Fibroblast of skin of right biceps (primary cell): ENCODE measurements at places on chromosomes 13 and 19.

DNA sequence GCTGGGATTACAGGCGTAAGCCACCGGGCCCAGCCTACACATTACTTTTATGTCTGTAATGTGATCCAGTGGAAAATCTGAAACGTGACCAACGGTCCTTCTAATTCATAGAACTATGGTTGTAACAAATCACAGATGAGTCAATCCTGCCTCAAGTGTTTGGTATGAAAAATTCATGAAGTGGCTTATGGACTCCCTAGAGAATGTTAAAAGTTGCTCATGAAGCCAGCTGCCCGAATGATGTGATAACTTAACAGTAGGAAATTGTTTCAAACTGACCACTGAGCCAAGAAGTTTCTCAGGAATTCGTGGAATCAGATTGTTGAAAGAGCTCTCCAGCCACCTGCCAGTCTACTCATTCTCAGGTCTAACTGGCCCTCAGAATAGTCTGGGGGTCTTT lies 59.4 kb upstream of the FARP1 start:
- DNase-seq, result peak; percentile 97

- peak; percentile 82 for DNase-seq
Measured at GRCh38 chr13:37648609-37649008, 50.0 kb upstream of the POSTN start.

DNA sequence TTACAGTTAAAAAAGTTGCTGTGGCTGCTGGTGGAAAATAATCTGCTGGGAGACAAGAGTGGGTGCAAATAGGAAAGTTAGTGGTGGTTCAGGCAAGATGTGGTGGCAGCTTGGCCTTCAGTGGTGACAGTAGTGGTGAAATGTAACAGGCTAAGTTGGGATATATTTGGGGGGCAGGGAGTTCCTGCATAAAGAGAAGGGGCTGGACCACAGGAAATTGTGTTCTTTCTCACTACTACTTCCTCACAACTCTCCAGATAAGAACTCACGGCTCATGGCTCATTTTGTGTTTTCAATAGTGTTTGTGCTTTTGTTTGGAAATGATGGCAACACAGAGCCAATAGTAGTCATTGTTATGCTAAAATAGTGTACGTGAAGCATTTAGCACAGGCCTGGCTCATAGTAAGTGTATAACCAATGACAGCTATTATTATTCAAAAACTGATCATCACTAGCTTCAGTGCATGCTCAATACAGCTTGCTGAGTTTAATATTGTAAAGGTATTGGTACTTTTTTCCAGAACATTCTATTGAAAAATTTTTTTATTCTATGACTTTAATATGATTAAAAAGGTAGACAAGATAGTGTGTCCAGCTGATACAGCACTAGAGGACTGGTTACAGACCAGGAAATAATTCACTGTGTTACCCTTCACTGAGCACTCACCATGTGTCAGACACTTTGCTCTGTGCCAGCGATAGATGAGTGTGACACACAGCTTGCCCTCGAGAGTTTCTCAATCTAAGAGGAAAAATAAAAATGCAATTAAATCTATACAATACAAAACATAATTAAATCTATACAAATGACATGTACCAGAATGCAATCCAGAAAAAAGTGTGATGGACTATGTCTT lies 209.8 kb downstream of the POU4F1 start:
- DNase-seq, result no peak

DNA sequence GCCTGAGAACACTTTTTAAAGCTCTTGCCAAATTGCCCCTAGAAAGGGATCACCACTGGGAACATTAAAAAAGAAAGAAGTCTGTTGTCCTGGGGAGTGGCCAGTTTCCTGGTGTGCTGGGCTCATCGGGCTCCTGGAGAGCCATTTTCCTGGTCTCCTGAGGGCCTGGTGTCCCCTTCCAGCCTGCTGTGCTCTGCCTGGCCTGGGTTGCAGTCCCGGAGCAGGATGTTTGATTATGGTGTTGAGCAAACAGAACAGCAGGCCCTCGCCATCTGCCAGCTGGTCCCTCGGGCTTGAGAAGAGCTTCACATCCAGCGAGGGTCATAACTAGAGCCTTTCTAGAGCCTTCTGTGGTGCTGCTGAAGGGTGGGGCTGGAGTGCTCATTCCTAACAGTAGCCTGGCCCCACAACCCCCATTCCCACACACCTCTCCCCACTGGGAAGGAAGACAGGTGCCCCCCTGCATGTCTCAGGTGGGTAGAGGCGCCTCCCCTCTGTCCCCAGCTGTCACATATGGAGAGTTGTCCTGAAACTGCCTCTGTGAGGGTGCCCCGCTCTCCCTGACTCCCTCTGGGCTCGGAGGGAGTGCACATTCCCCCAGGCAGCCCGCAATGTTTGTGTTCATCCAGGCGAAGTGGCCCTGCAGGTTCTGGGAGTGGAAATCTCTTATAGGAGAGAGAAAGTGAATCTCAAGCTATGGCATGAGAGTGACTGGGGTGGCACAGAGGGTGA lies 151.1 kb downstream of the SIPA1L3 start:
- no peak for DNase-seq

DNA sequence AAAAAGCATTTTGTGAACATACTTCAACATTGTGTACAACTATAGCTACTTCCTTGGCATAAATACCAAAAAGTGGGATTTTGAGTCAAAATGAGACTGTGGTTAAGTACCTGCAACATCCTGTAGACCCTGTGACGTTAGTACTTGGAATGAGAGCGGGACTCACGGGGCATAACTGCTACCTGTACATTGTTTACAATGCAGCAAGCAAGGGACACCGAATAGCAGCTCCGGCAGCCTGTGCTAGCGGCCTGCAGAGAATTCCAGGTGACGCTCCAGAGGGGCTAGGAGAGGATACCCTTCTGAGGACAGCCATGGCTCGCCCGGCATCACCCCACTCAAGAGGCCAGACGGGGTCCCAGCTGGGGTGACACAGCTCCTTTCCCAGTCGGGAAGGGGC lies 824 bp upstream of the ZNF331 start:
- no peak for DNase-seq

GRCh38 chr13:68927387-68928026 lies 1180.1 kb upstream of the ATXN8OS start:
- peak; percentile 5 for DNase-seq

- DNase-seq, result no peak
Measured at GRCh38 chr19:5130371-5131030, 161.6 kb downstream of the KDM4B start.

DNA sequence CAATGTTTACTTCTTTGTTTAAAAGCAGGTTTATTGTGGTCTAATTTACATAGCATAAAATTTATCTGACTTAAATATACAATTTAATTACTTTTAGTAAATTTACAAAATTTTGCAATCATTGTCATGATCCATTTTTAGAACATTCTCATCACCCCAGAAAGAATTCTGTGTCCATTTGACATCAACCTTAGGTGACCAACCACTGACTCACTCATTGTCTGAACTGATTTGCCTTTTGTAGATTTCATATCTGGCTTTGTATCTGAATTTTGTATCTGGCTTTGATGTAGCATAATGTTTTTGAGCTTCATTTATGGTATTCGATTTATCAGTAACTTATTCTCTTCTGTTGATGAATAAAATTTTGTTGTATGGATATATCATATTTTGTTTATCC lies 40.4 kb downstream of the EDNRB start:
- DNase-seq, result peak; percentile 3

- no peak for DNase-seq
Measured at GRCh38 chr19:2711875-2712205, 9.3 kb downstream of the DIRAS1 start.

GRCh38 chr13:80436571-80437169 lies 95.7 kb upstream of the SPRY2 start:
- peak; percentile 54 for DNase-seq

GRCh38 chr19:42111811-42112210 lies 20.4 kb downstream of the POU2F2 start:
- DNase-seq, result peak; percentile 84

DNA sequence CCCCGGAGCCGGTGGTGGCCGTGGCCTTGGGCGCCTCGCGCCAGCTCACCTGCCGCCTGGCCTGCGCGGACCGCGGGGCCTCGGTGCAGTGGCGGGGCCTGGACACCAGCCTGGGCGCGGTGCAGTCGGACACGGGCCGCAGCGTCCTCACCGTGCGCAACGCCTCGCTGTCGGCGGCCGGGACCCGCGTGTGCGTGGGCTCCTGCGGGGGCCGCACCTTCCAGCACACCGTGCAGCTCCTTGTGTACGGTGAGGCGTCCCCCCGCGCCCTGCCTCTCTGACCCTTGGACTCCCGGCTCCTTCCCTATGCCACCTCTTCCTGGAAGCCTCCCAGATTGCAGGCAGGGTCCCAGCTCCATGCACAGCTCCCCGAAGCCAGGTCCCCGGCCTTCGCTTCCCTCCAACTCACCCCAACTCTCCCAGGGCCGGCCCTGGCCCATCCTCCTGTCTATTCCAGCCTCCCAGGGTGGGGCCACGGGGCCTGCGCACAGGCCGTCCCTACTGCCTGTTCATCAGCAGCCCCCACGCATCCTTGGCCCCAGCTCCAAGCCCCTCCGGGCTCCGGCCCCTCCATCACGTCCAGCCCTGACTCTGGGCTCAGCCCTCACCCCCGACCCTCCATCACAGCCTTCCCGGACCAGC lies 1.7 kb downstream of the MADCAM1 start:
- no peak for DNase-seq

- DNase-seq, result peak; percentile 97
Measured at GRCh38 chr19:38665950-38666662, 18.7 kb downstream of the ACTN4 start.

GRCh38 chr19:52946322-52947310 lies 16.1 kb downstream of the ZNF816 start:
- no peak for DNase-seq

GRCh38 chr13:74661851-74662250 lies 527.6 kb upstream of the KLF12 start:
- peak; percentile 60 for DNase-seq

DNA sequence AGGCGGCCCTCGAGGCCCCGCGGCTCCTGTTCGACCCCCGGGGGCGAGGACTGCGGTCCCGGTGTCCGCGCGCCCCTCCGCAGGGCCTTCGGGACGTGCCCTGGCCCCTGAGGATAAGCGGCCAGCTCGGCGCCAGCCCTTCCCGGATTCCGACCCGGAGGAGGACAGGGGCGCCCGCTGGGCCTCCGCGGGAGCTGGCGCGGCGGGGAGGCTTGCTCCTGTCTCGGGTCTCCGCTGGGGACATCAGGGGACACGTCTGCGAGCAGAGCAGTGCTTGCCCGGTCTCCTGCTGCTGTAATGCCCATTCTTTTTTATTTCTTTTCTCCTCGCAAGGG lies 829 bp downstream of the B3GLCT start:
- no peak for DNase-seq

DNA sequence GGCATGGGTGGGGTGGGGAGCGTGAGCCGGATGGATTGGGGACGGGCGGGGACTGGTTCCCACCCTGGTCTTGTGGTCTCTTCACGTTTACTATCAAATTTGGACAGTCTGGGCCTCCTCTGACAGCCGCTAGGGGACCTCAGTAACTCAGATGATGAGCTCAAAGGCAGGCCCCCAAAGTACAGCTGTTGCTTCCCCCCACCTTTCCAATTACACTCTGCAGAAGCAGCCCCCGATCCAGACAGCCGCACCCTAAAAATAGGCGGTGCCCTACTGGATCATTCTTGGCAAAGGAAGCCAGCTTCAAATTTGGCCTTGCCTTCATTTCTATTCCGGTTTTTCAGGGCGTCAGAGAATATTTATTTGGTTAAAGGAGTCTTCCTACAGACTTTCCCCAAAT lies 1.9 kb upstream of the FOXO1 start:
- no peak for DNase-seq

DNA sequence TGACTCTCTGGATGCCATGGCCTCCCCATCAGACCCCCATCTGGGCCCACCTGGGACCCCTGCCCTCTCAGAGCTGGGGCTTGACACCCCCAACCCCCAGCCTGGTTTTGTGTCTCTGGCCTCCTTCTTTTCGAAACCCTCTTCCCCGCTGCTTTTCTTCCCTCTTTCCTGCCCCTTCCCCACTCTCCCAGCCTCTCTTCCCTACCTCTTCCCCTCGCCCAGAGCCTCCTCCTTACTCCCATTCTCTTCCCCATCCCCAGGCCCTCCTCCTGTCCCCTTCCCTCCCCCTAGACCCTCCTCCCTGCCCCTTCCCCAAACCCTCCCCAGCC lies 2.1 kb downstream of the TNFSF9 start:
- no peak for DNase-seq

DNA sequence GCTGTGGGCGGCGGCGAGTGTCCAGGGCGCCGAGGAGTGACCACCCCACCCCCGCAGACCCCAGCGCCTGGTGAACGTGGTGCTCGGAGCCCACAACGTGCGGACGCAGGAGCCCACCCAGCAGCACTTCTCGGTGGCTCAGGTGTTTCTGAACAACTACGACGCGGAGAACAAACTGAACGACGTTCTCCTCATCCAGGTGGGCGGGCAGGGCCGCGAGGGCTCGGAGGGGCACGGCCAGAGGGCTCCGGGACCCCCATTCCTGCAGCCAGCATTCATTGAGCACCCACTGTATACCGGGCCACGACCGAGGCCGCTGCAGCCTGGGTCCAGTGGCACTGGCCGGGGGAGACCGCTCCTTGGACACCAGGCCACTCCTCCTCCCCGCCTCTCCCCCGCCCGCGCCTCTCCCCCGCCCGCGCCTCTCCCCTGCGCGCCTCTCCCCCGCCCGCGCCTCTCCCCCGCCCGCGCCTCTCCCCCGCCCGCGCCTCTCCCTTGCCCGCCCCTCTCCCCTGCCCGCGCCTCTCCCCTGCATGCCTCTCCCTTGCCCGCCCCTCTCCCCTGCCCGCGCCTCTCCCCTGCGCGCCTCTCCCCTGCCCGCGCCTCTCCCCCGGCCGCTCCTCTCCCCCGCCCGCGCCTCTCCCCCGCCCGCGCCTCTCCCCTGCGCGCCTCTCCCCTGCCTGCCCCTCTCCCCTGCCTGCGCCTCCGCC lies 3.2 kb downstream of the PRTN3 start:
- no peak for DNase-seq

DNA sequence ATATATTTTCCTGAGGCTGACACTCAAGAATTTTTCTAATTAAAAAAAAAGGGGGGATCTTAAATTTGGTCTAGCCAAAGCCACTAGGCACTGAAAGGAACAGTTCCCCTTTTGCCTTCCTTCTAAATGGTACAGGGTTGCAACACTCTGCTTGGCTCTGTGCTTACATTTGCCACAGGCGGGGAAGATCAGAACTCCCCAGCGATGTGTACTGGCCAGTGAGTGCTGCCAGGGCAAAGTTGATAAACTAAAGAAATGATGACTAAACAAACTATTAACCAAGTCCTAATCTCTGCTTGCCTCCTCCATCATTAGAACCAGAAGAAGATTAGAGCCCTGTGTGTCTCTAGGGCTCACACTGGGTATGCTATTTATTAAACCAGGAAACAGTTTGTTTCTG lies 75.3 kb upstream of the SCEL start:
- no peak for DNase-seq

DNA sequence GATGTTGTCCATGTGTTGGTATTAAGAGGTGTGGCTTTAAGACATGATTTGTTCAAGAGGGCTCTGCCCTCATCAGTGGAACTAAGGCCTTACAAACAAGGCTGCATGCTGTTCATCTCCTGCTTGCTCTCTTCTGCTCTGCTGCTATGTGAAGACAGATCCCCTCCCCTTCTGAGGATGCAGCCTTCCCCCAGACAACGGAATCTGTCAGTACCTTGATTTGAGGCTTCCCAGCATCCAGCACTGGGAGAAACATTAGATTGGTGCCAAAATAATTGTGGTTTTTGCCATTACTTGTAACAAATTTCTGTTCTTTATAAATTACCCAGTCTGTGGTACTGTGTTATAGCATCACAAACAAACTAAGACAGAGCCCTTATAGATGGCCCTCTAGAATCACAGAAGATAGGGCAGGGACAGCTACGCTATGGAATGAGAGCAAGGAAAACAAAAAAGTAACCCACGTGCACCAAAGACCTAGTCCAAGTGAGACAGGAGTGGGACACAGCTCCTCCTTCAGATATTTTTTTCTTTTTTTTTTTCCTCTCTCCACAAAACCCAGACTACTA lies 151.5 kb upstream of the RXFP2 start:
- DNase-seq, result peak; percentile 50
